ENCODE measurements at places on chromosomes 6 and 20.

DNA sequence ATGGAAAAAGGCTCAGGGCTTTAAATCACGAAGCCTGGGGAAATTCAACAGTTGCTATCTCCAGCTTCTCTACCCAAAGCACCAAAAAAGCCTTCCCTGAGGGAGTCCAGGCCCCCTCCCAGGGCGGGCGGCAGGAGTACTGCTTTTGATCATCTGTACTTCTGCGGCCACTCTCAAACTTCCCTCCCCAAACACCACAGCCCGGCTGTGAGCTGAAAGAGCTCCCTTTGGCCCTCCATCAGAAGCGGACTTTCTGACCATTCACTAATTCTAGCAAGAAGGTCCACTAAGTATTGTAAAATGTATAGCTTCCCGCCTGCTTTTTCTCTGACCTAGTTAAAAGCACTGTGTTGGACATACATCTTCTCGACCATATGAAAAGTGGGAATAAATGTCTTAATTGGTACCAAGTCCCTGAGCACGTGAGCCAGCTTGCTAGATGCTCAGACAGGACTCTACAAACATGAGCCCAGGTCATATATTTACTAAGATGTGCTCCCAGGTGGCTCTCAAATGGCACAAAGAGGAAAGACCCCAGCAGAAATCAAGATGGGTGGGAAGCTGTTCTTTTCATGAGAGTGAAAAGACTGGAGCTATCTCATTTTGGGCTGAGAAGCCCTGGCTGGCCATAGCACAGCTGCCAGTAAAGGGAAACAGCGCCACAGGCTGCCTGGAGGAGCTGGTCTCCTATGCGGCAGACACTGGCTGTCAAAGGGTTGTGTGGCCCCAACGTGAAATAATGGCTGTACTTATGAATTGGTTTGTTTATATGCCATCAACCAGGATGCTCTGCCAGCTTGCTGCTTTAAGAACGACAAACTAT lies 58.6 kb downstream of the GFOD1 start:
- DNase-seq: no peak

GRCh38 chr6:8579372-8579771 lies 144.0 kb upstream of the SLC35B3 start:
- no peak for DNase-seq

- no peak for DNase-seq
Observed at GRCh38 chr20:32969356-32970114, 34.7 kb downstream of the SUN5 start.

DNA sequence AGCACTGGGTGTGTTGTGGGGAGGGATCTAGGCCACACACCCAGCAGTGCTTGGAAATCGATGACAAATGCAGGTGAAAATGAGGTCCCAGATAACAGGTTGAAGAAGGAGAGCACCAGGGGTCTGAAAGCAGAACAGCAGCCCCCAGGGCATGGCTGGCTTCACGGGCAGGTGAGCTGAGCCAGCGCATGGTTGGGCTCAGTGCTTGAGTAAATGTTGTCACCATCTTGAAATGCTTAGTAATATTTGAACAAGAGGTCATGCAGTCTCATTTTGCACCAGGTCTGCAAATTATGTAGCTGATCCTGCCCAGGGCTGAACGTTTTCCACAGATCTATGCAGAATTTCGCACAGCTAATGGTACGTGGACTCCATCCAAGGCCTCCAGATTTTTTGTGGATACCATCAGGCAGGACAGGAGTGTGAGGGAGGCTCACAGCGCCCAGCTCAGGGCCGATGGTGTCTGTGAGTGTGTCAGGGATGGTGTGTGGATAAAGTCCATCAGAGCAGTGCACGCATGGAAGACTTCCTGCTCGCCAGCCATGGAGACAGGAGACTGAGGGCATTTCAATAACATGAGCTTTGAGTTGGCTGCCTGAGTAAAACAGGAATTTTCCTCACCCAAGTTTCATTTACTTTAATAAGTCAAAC lies 53.1 kb upstream of the SNX9 start:
- DNase-seq: no peak

All from stimulated activated CD8-positive, alpha-beta memory T cell treated with anti-CD3 and anti-CD28 coated beads, Interleukin-4, amount 100 ng/mL, for 1 hour (primary cell).